ENCODE measurements at places on chromosomes 4 and X.

- DNase-seq: peak; percentile 2
Observed at GRCh38 chr4:104490770-104491480, 3.8 kb downstream of the CXXC4 start.

DNA sequence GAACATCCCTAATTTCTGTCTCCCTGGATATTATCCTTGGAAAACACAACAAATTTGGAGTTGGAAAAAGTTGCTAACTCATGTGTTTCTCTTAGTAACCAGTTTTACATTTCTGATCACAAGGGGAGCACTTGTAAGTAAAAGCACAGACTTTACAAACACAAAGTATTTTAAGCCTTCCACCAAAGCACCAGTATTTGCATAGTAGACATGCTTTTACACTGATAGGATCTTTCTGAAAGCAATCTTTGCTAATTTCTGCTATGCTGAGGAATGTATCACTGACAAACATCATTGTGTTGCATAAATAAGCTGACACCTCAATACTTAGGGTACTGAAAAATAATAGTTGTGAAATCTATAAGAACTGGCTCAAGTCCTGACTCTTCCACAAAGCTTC lies 100.6 kb downstream of the MID1 start:
- no peak for DNase-seq

GRCh38 chrX:149497626-149498025 lies 7.5 kb downstream of the IDS start:
- no peak for DNase-seq

GRCh38 chr4:25180524-25181131 lies 20.4 kb upstream of the SEPSECS start:
- no peak for DNase-seq

DNA sequence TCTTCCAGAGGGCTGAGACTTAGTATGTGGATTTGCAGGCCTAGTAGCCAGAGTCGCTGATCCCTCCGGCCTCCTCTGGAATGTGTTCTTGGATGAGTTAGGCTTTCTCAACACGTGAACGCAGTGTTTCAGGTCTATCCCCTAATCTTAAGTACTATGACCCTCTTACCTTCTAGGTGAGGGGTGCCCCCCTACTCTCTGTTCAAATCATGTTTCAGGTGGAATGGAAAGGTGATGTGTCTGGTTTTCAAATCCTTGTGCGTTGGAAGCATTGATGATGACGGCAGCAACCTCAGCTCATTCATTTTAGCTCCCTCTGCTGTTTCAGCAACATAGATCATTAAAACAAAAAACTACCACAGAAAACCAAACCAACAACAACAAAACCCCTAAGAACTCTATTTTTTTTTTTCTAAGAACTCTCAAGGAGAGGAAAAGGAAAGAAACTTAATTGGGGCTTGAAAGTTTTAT lies 56.4 kb downstream of the RWDD4 start:
- no peak for DNase-seq

GRCh38 chr4:72366601-72367000 lies 202.4 kb downstream of the ADAMTS3 start:
- no peak for DNase-seq
